Activated CD4-positive, alpha-beta T cell treated with anti-CD3 and anti-CD28 coated beads for 36 hours (primary cell): ENCODE measurements at places on chromosomes 12 and 14. TPM values are rescaled to one million over a fixed set of nuclear protein-coding genes. Genes with fewer than 3 reads are reported as not detected.

DNA sequence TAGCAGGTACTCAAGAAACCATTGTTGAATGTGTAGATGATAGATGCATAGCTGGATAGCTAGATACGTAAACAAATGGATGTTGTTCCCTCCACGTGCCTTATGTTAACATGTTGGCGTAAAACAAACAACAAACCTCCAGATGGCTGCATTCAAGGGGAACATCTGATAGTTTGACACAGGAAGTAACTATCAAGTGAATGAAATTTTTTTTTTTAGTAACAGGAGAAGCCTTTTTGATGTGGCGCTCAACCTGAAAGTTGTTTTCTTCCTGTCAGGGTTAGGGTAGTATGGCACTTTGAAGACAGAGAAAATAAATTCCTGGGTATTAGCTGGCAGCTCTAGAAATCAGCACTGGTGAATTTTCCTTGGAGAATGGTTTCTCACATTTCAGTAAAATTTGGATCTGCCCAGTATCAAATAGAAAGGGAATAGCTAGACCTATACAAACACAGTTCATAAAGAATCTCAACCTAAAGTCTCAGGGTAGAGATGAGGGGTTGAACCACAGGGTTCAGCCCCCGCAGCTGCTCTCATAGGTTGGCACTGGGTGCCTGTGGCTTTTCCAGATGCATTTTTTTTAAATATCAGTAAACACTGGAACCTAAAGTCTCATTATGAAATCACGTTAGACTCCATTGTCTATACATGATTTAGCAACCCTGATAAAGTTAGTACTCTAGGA, 18.8 kb upstream of the RAP1B start:
- H3K27me3 ChIP-seq, result no peaks in the 10 kb centered on the region
- peaks cover 53% of the 10 kb centered on the region for H3K4me1 ChIP-seq
- peak overlapping the region; percentile 53 for H3K27ac ChIP-seq
- H3K36me3 ChIP-seq, result peaks cover 17% of the 10 kb centered on the region

DNA sequence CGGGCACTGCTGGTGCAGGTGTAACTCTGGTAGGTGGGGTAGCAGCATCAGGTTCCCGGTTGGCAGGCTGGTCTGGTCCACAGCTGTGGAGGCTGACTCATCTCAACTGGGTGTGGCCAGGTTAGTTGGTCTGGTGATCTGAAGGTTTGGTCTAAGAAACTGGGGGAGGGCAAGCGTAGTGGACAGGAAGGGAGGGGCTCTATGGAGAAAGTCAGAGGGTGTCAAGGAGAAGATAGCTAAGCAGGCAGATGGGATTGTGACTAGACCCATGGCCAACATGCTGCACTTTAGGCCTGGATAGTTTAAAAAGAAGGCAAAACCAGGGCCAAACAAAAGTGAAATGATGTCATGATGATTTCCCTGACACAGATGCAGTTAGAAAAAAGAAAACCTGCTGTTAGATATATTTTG, 7.9 kb downstream of the TRIM9 start:
- H3K4me3 ChIP-seq, result no peak overlapping the region
- H3K36me3 ChIP-seq, result no peaks in the 10 kb centered on the region
- DNase-seq, result peak; percentile 10
- no peak overlapping the region for H3K27ac ChIP-seq
- no peaks in the 10 kb centered on the region for H3K4me1 ChIP-seq

DNA sequence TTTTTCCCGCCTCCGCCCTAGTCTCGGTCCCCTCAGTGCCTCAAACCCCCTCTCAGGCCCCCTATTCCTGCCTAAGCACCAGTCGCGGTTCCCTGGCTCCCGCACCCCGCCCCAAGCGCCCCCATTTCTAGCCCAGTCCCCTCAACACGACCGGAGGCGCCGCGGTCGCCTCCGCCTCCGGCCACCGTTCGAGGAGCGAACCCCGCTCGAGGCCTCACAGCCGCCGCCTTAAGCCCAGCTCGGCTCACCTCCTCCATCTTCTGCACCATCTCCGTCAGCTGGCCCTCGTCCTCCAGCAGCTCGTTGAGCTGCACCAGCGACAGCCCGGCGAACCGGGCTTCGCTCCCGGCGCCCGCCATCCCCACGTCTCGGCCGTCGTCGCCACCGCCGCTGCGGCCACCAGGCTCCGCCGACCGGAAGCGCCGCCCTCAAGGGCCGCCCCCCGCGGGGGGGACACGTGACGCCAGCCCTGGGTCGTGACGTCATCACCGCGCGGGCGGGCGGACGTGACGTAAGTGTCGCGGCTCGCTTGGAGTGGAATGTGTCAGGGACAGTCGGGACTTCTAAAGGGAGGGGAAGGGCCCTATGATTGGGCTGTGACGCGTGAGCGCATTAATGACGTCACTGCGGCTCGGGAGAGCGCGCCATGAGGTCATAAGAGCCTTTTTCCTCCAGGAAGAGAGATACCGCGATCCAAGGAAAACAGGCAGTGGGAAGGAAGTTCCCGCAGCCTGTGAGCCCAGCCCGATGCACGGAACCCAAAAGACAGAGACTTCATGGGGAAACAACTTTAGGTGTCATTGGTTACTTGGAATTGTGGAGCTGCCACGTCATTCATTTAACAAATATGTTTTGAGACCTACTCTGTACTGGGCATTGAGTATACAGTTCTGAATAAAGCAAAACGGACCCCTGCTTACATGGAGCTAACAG, at the start of gene VPS37B:
Gene VPS37B, minus strand, starts transcription at position 421 of the 933 bp plus-strand sequence. Its CDS starts 62 bp downstream, at position 359.
- peaks cover 7% of the 10 kb centered on the region for H3K27me3 ChIP-seq
- H3K36me3 ChIP-seq, result peaks cover 9% of the 10 kb centered on the region
- DNase-seq, result peak; percentile 93
- peak within 1 kb of the TSS; percentile 86 for H3K4me3 ChIP-seq

DNA sequence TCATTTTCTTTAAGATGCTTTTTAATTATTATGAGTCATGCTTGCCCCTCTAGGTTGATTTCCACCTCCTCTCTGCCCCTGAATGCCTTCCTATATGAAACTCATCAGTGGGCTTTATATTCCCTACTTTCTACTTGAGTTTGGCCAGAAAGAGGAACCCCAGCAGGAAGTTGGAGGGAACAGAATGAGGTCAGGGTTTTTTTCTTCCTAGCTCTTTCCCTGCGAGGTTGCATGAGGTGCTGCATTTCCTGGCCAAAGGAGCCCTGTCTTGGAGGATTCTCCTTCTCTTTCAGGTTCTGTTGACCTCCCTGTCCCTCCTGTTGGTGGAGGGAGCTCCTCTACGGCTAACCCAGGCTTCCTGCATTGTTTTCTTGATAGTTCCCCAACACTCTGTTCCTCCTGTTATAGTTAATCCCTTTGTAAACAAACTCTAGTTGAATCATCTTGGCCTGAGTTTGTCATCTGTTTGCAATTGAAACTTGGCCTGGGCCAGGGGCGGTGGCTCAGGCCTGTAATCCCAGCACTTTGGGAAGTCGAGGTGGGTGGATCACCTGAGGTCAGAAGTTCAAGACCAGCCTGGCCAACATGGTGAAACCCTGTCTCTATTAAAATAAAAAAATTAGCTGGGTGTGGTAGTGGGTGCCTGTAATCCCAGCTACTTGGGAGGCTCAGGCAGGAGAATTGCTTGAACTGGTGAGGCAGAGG, 15.3 kb upstream of the SPIC start:
- peaks cover 8% of the 10 kb centered on the region for H3K4me1 ChIP-seq
- H3K4me3 ChIP-seq, result no peak overlapping the region
- no peak for DNase-seq
- peaks cover 5% of the 10 kb centered on the region for H3K36me3 ChIP-seq
- no peak overlapping the region for H3K27ac ChIP-seq
- no peaks in the 10 kb centered on the region for H3K27me3 ChIP-seq

MSRB3 gene
- 0.12 TPM for total RNA-seq

DNA sequence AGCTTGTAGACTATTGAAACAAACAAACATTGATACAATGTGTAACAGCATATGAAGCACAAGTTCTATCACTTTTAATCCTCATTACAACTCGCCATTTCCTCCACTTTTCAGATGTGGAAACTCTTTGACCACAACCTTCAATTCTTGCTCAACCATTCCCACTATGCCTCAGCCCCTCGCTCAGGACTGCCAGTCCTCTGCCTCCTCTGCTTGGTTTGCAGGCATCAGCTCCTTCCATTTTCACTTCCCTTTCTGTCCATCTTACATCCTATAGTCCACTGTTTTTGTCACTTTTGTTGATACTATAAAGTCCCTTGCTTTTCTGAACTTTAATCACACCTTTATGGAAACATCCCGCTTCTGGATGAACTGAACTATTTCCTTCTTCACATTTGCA, 28.2 kb upstream of the CD27 start:
- H3K4me3 ChIP-seq, result no peak overlapping the region
- H3K27me3 ChIP-seq, result no peaks in the 10 kb centered on the region
- H3K4me1 ChIP-seq, result peaks cover 10% of the 10 kb centered on the region
- no peak overlapping the region for H3K27ac ChIP-seq

- H3K4me1 ChIP-seq, result peaks cover 34% of the 10 kb centered on the region
- no peak overlapping the region for H3K4me3 ChIP-seq
- no peaks in the 10 kb centered on the region for H3K27me3 ChIP-seq
- no peak overlapping the region for H3K27ac ChIP-seq
- peaks cover 33% of the 10 kb centered on the region for H3K36me3 ChIP-seq
Observed at GRCh38 chr12:113329022-113329790, 5.7 kb downstream of the SLC8B1 start.

GRCh38 chr14:104072586-104072985, 12.9 kb upstream of the ASPG start:
- no peak overlapping the region for H3K27ac ChIP-seq
- peaks cover 5% of the 10 kb centered on the region for H3K4me1 ChIP-seq
- no peaks in the 10 kb centered on the region for H3K36me3 ChIP-seq
- DNase-seq, result no peak
- no peak overlapping the region for H3K4me3 ChIP-seq

DNA sequence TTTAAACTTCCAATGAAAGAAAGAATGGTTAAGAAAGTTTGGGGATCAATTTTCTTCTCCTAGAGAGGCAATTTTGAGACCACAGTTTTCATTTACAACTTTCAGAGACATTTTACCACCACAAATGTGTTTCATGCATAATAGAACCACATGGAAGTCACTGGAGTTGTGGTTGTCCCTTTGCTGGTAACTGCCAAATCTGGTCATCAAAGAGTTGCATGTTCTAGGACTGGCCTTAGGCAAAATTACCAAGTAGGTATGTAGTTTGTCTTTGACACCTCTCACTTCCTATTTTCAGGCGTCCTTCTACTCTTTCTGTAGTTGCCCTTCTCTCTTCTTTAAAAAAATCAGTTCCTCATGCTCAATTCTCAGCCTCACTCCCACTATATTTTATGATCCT, 54.3 kb upstream of the TMX1 start:
- no peaks in the 10 kb centered on the region for H3K27me3 ChIP-seq
- no peak overlapping the region for H3K27ac ChIP-seq
- no peak overlapping the region for H3K4me3 ChIP-seq
- peaks cover 5% of the 10 kb centered on the region for H3K4me1 ChIP-seq
- DNase-seq, result no peak

DNA sequence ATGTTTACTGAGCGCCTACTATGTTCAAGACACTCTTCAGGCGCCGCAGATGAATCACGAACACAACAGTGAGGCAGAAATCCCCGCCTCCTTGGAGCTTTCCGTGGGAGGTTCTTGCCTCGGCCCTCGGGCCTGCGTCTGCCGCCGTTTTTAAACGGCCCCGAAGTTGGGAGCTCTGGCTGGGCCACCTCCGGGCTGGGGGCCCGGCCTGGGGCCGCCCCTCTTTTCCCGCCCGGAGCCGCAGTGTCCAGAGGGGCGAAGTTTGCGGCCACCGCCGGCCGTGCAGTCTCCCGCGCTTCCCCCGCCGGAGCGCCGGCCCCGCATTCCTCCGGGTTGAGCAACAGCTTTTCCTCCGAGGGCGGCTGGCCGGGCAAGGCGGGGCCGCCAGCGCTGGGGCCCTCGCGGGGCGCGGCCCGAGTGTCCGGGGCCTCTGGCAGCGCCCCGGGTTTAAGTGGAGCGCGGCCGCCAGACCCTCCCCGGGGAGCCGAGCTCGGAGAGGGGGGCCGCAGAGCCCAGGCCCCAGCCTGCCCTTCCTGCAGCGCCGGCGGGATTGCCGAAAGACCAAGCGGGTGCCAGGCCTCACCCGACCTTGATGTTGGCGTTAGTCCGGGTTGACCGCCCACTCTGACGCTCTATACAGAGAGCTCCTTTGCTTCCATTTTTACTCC, 18.7 kb upstream of the CTDSP2 start:
- no peaks in the 10 kb centered on the region for H3K36me3 ChIP-seq
- peaks cover 2% of the 10 kb centered on the region for H3K27me3 ChIP-seq
- peak; percentile 84 for DNase-seq
- H3K4me1 ChIP-seq, result peaks cover 7% of the 10 kb centered on the region

DNA sequence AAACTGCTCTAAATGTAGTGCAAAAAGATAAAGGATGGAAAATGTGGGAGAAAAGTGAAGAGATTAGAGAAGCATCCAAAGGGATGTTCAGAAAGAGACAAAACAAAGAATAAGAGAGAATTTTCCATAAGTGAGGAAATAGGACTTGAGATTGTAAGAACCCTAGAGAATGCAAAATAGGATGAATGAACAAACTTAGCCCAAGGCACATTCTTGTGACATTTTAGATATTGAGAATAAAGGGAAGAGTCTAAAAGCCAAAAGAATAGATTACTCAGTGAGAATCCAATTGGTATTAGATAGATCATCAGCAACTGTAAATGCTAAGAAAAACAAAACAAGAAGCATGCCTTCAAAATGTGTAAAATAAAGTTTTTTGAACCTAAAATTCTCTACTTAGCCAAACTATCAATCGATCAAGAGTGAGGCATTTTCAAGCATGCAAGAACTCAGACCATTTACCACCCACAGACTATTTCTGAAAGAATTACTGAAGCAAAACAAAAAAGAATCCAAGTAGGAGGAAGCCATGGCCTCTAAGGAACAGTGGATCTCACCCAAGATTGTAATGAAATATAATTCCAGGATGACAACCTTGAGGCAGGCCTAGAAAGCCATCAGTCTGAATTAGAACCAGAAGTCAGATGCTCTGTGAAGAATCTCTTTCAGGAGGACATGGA, 33.5 kb downstream of the DYRK2 start:
- peaks cover 16% of the 10 kb centered on the region for H3K4me1 ChIP-seq
- H3K27me3 ChIP-seq, result no peaks in the 10 kb centered on the region
- DNase-seq, result no peak
- H3K36me3 ChIP-seq, result no peaks in the 10 kb centered on the region
- H3K4me3 ChIP-seq, result no peak overlapping the region

GRCh38 chr12:123973552-123974341, 732 bp downstream of the ZNF664 start:
- H3K27ac ChIP-seq, result peak overlapping the region; percentile 66
- peaks cover 42% of the 10 kb centered on the region for H3K4me1 ChIP-seq
- H3K36me3 ChIP-seq, result peaks cover 11% of the 10 kb centered on the region
- no peaks in the 10 kb centered on the region for H3K27me3 ChIP-seq

DNA sequence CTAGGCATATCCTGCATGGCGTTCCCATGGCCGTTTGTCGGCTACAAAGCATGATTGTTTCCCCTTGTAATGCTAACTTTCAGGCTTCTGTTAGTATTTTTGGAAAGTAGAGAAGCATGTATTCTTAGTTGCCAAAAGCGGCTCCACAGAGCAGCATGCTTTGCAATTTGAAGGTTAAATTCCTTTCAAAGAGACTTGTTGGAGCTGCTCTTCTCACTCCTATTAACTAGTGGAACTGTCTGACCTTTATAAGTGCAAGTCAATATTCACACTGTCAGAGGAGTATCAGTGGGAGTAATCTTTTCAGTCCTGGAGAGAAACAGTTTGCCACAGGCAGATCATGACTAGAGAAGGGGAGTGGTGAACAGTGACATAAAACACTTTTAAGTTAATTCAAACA, 656.1 kb upstream of the NOVA1 start:
- no peaks in the 10 kb centered on the region for H3K36me3 ChIP-seq
- no peak overlapping the region for H3K27ac ChIP-seq
- H3K27me3 ChIP-seq, result no peaks in the 10 kb centered on the region
- no peaks in the 10 kb centered on the region for H3K4me1 ChIP-seq
- no peak for DNase-seq

GRCh38 chr12:95694136-95694535, 96.4 kb downstream of the NTN4 start:
- H3K36me3 ChIP-seq, result no peaks in the 10 kb centered on the region
- H3K4me1 ChIP-seq, result no peaks in the 10 kb centered on the region

- H3K36me3 ChIP-seq, result peaks cover 6% of the 10 kb centered on the region
- H3K4me1 ChIP-seq, result peaks cover 28% of the 10 kb centered on the region
- H3K4me3 ChIP-seq, result no peak overlapping the region
- peak overlapping the region; percentile 81 for H3K27ac ChIP-seq
- DNase-seq, result no peak
Observed at GRCh38 chr12:123032736-123033391, 52.4 kb downstream of the ARL6IP4 start.
